ENCODE measurements at places on chromosomes 3 and 15.

GRCh38 chr15:70507772-70508371 lies 255.5 kb downstream of the UACA start:
- peak; percentile 62 for DNase-seq

GRCh38 chr3:172859041-172859440 lies 108.5 kb downstream of the ECT2 start:
- DNase-seq = no peak

DNA sequence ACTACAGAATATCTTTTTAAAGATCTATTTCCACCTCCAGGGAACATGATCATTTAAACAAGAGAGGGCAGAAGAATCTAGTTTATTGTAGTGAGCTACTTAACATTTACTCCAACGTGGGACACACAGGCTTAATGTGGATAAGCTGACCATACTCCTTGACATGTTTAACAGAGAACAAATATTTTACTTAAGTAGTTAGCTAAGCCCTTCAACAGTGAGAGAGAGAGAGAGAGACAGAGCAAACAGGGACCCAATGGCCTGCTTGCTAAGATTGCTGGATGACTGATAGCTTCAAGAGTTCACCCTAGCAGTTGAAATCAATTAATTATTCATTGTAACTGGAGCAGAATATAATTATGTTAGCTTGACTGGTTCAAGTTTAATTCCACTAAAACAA lies 158.6 kb downstream of the ADAM10 start:
- no peak for DNase-seq

- no peak for DNase-seq
Measured at GRCh38 chr3:54696313-54696712, 231.5 kb downstream of the LRTM1 start.

DNA sequence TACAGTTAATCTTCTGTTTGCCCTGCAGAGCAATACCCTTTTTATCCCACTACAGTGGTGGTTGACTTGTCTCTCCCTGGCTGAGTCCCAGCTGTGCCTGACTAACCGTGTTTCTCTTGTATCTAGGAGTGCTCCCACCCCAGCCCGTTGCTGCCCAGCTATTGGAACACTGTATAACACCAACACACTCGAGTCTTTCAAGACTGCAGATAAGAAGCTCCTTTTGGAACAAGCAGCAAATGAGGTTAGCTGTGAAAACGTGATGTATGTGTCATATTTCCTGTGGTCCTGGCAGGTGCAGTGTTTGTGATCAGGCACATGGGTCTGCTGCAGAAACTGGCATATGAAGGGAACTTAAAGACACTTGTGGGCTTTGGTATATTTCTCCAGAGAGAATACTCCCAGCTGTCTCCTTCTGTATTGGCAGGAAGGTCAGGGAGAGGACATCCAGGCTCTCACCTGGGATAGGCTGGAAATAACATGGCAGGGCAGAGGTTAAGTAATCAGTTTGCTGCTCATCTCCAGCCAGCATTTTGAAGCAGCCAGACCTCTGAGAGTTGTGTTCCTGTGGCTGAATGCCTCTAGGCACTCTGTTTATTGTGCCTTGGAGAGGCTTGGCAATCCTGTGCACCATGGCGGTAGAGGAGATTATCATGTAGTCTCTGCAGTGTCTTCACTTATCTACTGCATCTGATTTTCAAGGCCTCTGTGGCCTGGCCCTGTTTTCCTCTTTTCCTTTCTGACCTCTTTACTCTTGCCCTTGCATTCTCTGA lies 34.8 kb downstream of the ATG7 start:
- DNase-seq = no peak

- DNase-seq = peak; percentile 92
Measured at GRCh38 chr3:194103983-194104751, 31.8 kb upstream of the HES1 start.

- no peak for DNase-seq
Measured at GRCh38 chr15:100353449-100353848, 11.7 kb upstream of the ADAMTS17 start.

GRCh38 chr3:189947948-189948723 lies 172.6 kb downstream of the P3H2 start:
- DNase-seq = no peak

GRCh38 chr3:49411535-49411967 lies 225 bp downstream of the RHOA start:
- DNase-seq = peak; percentile 64

GRCh38 chr15:54288049-54288448 lies 309.8 kb downstream of the UNC13C start:
- DNase-seq = no peak

DNA sequence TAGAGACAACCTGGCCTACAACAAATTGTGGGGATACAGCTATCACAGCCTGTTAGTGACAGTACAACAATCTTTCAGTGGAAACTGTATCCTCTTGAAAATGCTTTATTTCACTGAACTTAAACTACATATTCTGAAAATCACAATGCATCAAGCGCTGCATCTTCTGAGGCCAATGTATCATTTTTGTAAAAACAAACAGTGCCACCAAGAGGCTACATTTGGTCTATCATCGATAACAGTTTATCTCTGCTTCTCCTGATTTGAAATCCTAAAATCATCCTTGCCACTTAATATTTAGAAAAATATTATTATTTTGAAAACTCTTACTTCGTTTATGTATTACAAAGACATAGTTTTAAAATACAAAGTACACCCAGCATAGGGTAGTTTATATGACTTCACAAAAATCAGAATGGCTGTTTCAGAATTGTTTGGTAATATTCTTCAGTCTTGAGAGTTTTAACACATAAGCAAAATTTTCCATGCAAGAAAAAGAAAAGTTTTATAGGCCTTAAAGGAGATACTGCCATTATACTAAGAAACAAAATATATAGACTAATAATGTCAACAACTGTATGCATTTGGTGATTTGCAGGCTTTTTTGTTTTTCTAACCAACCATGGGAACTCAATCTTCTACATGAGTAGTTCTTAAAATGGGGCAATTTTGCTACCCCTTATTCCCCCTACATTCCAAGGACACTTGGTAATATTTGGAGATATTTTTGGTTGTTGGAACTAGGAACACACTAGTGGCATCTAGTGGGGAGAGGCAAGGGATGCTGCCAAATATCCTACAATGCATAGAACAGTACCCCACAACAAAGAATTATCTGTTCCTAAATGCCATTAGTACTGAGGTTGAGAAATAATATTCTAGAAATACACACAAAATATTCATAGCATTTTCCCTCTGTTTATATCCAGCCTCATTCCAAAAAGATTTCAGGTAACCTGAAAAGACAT lies 42.3 kb downstream of the WDR72 start:
- no peak for DNase-seq

GRCh38 chr3:110166791-110167190 lies 829.4 kb upstream of the DPPA4 start:
- no peak for DNase-seq

DNA sequence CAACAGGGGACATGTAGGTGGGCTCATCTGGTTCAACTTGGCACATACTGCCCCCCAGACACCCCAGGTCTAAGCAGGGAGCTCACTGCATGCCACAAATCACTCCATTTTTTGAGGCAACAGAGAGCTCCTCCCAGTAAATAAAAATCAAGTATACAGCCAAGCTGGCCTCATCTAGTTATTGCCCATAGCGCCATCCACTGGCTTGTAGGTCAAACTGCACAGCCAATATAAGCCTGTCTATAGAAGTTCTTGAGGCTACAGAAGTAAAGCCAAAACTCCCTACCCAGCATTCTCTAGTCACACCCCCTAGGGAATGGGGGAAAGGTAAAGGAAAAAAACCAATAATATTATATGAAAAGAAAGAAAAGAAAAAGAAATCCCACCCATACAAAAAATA lies 453.7 kb downstream of the ZNF385D start:
- no peak for DNase-seq

GRCh38 chr3:62546266-62546665 lies 172.9 kb upstream of the FEZF2 start:
- DNase-seq = no peak

GRCh38 chr3:114223143-114223542 lies 14.2 kb downstream of the ZNF80 start:
- DNase-seq = peak; percentile 30

DNA sequence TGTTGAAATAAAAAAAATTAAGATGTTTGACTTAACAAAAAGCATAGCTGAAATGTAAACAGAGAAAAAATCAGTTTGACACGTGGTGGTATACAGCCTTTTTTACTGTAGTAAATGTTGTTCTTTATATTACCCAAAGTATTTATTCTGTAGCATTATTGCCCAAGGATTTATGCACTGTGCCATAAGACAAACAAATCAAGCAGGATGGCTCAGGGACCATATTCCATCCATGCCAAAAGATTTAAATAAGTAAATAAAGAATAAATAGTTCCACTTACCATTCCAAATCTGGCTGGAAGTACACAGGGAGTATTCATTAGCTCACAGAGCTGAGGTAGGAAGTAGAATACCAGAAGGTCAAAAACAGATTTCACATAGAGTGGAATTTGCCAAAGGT lies 666.7 kb upstream of the CADM2 start:
- DNase-seq = no peak

DNA sequence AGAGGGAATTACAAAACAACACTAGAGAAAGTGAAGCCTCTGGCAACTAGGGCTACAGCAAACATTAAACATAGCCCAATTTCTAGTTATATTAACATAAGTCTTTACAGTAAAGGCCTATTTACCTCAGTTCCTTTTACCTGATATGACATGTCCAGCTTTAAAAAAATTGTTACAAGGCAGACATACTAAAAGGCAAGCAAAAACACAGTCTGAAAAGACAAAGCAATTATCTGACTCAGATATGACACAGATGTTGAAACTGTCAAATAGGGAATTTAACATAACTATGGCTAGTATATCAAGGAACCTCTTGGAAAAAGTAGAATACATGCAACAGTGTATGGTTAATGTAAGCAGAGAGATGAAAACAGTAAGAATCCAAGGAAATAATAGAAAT lies 238.6 kb downstream of the RAP2B start:
- no peak for DNase-seq

DNA sequence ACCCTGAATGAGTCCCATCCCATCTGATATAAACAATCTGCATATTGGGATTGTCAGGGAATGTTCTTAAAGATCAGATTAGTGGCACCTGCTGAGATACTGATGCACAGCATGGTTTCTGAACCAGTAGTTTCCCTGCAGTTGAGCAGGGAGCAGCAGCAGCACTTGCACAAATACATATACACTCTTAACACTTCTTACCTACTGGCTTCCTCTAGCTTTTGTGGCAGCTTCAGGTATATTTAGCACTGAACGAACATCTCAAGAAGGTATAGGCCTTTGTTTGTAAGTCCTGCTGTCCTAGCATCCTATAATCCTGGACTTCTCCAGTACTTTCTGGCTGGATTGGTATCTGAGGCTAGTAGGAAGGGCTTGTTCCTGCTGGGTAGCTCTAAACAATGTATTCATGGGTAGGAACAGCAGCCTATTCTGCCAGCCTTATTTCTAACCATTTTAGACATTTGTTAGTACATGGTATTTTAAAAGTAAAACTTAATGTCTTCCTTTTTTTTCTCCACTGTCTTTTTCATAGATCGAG lies 4.5 kb downstream of the B2M start:
- DNase-seq = no peak

DNA sequence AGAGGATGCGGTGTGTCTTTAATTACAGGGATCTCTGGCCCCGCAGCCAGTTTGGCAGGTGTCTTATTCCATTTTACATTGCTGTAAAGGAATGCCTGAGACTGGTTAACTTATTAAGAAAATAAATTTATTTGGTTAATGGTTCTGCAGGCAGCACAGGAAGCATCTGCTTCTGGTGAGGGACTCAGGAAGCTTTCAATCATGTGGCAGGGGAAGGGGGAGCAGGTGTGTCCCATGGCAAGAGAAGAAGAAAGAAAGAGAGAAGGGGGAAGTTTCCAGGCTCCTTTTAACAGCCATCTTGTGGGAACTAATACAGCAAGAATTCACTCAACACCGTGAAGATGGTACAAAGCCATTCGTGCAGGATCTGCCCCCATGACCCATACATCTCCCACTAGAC lies 128.0 kb upstream of the CRBN start:
- no peak for DNase-seq

- DNase-seq = no peak
Measured at GRCh38 chr15:48109856-48110531, 10.8 kb upstream of the SLC24A5 start.

DNA sequence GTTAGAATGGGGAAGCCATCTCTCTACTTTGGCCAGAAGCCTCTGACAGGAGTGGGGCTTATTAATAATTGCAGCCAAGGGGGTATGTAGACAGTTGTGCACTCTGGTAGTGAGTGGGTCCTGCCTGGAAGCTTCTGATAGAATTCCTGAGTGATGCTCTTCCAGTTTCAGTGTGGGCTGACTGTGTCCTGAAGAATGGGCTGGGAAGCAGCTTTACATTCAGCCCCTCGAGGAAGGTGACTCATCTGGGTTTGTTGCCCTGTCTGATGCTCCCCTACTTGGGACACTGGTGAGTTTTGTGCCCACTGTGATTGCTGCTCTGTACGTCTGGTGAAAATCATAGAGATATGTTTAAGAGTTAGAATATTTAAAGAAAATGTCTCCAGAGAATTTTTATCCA lies 444.7 kb upstream of the RBMS3 start:
- no peak for DNase-seq

DNA sequence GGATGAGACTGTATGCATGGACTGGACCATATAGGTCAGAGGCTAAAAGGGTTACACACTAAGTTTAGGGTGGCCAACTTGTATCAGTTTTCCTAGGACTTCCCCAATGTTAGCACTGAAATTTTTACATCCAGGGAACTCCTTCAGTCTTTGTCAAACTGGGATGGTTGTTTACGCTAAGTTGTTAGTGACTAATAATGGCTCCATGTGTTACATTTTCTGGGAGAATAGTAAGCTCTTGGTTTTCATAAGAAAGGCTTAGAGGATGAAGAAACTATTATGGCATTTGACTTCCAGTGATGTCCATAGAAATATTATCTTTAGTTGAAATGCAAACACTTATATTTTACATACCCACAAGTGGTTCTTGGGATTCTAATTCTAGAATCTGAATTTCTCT lies 57.9 kb upstream of the ST3GAL6 start:
- no peak for DNase-seq

- DNase-seq = no peak
Measured at GRCh38 chr3:190041333-190042041, 79.2 kb downstream of the P3H2 start.

DNA sequence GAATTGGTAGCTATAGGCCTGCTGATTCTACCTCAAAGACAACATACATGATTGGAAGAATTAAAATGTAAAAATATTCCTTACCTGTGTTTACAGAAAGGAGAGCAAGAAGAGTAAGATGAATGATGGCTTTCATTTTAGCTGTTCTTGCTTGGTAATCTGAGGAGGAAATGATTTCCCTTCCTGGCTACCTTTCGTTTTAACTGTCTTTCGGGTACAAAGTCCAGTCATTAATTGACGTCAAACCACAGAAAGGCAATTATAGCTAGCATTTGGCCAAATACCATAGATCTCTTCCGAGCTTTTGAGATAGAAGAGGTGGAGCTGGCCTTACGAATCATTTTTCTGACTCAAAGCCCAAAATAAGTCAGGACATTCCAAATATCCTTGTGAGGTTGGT lies at the start of gene MUC13:
Gene MUC13, minus strand, starts transcription at position 175 of the 400 bp plus-strand sequence. Its CDS starts 39 bp downstream, at position 136.
- no peak for DNase-seq

DNA sequence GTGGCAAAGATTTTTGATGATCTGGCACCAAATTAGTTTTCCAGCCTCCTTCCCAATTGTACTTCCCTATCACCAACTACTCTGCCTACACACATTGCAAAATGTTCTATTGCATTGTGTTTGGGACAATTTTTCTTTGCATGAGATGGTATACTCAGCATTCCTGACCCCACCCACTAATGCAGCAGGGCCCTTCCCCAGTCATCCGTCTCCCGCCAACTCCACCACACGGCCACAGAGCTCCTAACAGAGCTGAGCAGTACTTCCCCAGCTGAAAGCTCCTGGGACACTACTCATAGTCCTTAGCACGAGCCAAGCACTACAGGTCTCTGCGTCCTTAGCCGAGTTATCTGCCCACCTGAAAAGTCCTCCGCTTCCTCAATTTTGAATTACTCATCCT lies 34.2 kb downstream of the TXNRD3 start:
- no peak for DNase-seq
